ENCODE measurements at places on chromosomes 13 and 19.

DNA sequence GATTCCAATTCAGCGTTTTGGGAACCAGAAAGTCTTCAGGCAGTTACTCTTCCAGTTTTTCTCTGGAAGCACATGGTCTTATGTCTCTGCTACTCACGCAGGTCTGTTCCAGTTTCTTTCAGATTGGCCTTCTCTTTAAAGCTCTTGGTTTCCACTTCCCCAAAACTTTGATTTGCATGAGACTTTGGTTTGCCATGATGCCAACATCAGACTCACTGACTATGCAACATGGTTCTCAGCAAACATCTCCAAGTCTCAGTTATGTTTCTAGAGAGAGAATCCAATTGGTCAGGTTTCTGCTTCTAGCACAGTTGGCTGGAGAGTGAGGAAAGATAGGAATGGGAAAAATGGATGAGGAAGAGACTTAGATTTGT, 3.1 kb downstream of the AKAP11 start:
- DNase-seq, result no peak

DNA sequence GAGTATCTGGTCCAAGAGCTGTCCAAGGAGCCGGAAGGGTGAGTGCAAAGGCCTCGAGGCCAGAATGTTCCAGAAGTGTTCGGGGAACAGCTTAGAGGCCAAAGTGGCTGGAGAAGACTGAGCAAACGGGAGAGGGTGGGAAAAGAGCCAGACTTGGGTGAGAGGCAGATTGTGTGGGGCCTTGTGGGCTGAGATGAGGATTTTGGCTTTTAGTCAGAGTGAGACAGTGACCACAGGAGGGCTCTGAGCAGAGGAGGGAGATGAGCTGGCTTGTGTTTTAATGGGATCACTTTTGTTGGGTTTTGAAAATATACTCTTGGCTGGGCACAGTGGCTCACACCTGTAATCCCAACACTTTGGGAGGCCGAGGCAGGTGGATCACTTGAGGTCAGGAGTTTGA, 5.6 kb downstream of the NANOS2 start:
- no peak for DNase-seq

DNA sequence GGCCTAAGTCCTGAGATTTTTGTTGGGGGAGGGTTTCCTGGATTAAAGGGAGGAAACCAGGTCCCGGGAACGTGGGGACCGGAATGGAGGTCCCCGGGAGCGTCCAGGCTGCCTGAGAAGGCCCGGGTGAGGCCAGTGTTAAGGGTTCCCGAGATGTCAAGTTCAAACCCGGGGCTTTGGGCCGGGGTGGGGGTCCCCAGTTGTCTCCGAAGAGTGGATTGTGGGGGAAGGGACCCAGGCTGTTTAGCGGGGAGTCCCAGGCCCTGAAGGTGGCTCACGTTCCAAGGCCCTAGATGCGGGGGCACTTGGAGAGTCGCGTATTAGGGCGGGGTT, 262 bp downstream of the COX7A1 start:
- no peak for DNase-seq

DNA sequence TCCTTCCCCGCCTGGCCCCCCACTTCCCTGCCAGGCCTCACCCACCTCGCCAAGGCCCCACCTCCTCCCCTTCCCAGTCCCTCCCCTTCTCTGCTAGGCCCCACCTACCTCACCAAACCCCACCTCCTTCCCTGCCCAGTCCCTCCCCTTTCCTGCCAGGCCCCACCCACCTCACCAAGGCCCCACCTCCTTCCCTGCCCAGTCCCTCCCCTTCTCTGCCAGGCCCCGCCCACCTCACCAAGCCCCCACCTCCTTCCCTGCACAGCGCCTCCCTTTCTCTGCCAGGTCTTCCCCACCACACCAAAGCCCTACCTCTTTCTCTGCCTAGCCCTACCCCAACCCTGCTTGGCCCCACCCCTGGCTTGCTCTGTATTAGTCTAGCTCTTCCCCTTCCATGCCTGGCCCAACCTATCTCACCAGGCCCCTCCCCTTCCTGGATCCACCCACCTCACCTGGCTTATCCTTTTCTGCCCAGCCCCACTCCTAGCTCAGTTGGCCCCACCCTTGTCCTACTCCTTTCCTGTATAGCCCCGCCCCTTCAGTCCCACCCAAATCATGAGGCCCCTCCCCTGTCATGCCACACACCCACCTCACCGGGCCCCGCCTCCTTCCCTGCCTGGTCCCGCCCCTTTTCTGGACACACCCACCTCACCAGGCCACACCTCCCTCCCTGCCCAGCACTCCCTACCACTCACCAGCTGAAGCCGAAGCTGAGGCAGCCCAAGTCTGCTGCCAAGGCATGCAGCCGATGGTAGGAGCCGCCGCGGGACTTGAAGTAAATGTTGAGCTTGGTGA, 16.2 kb downstream of the CERS1 start:
- no peak for DNase-seq

DNA sequence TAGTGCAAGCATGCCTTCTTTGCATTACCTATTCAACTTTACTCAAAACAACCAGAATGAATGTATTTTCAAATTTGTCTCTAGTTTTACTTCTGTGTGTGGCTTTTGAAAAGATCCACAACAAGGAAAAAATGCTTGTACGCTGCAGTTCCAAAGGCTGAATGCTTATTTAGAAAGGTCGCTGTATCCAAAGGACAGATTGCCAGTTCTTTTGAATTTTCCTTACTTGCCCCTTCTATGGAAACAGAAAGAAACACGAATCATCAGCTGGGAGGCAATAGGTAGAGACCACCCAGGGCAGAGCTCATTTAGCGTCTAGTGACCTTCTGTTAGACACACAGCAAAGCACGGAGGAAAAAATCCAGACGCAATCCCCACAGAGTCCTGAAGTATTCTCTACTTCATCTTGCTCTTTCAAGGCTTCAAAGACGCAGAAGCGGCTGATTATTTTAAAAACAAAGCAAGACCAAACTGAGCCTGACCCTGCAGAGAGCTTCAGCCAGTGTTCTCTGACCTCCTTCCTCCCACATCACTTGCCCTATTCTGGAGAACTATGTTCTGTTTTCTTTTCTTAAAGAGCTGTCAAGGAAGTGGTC, 674.6 kb upstream of the SGCG start:
- DNase-seq, result no peak

GRCh38 chr13:100523411-100523810, 65.2 kb downstream of the GGACT start:
- DNase-seq, result no peak

GRCh38 chr13:108120302-108120701, 95.0 kb downstream of the LIG4 start:
- DNase-seq, result peak; percentile 9

- no peak for DNase-seq
Observed at GRCh38 chr19:4052993-4053422, 13.7 kb downstream of the ZBTB7A start.

DNA sequence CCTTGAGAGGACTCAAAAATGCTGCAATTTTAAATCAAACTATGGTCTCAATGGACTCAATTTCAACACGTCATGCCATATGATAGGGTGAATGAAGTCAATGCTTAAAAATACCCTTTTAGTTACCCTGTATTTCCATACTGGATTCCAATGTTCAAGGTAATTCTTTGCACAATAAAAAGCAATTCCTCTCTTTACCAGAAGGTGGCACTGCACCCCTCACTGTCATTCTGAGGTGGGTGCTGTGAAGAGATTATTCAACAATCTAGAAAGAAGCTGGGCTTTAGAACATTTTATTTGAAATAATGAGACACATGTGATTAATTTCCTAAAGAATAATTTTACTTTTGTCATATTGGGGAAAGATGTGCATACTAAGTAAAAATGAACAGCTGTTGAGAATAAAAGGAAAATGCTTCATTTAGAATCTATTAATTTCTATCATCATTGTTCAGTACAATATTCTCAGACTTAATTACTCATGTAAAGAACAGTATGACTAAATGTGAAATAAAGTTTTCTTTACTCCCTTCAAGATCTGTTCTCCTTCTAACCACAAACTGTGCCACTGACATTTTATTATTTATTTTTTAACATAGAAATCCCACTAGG, 789.1 kb downstream of the GPC5 start:
- DNase-seq, result peak; percentile 25

GRCh38 chr19:47109541-47110375, 3.8 kb downstream of the ZC3H4 start:
- DNase-seq, result no peak

DNA sequence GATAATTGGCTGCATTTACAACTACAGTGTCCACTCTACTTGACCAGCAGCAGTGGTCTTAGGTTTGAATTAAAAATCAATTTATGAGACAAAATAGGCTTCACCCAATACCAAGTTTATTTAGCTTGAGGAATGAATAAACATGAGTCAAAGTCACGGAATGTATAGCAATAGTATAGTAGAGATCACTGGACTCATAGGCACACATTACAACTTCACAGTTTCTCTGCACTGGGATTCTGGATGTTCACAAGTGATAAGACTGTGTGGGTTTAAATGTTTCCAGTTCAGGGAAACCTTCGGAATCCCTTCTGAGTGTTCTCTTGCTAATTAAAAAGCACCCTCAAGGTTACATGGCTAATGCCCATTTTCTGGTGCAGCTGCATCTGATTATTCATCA, 1064.9 kb downstream of the SLITRK5 start:
- no peak for DNase-seq

- DNase-seq, result no peak
Observed at GRCh38 chr19:42872608-42873007, 6.9 kb downstream of the PSG1 start.

- DNase-seq, result no peak
Observed at GRCh38 chr19:4693471-4694121, 23.5 kb upstream of the MYDGF start.

DNA sequence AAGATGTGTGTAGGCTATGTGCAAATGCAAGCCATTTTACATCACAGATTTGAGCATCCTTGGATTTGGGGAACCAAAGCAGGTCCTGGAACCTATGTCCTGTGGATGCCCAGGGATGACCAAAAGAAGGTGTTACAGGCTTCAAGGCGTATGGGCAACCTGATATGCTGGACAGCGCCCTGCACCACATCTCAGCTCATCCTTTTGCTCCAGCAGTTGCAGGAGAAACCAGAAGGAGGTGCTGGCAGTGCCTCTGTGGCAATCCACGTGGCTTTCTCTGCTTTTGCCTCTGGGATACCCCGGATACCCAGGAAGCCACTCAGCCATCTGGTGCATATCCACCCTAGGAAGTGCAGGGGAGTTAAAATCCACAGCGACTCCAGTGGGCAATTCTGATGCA, 110.3 kb upstream of the VSTM2B start:
- no peak for DNase-seq

DNA sequence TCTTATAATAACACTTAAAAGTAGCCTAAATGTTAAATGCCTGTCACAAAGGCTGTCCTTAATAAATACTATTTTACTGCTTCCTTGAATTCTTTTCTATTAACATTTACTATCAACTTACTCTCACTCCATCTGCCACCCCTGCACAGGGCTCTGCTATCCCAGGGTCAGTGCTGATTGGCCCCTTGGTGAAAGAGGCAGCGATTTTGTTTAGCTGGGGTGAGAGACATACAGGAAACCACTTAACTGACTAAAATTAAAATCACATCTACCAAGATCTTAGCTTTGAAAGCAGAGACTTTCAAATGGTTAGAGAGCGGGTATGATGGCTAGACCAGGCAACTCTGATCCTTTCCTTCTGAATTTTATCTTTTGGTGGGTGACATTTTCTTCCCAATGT, 149.9 kb upstream of the HTR2A start:
- DNase-seq, result no peak

DNA sequence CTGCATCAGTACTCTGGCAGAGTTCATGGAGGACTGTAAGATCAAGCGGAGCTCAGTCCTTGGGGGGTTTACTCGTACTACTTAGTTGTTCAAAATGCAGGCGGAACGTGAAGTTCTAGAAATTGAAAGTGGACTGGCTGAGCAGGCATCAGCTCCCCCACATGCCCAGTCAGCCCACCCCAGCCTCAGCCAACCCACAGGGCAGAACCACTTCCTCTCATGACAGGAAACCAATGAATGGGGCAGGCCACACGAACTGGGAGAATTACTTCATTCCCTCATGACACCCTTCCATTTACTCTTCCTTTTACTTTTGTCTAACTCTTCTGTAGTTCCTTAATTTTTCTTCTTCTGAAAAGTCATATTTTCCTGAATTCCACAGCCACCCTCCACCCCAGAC, 71.9 kb downstream of the FLT1 start:
- no peak for DNase-seq

All from NT2/D1 (cell line).